M059J (cell line): ENCODE measurements at places on chromosomes 6 and 20. TPM values are rescaled to one million over a fixed set of nuclear protein-coding genes. Genes with fewer than 3 reads are reported as not detected.

SFTA2 gene
- total RNA-seq = not detected in 2 replicates

TSHZ2 gene
- 5.5 and 11.9 TPM in 2 replicates for total RNA-seq

RARS2 gene
- total RNA-seq = 23.8 and 28.5 TPM in 2 replicates

BMP6 gene
- not detected in 2 replicates for total RNA-seq

C6orf52 gene
- total RNA-seq = 0.32 and 0.44 TPM in 2 replicates

ZSCAN16 gene
- total RNA-seq = 1.9 and 7.8 TPM in 2 replicates

LCA5 gene
- total RNA-seq = 4.1 and 5.0 TPM in 2 replicates

RBM24 gene
- 24.1 and 27.9 TPM in 2 replicates for total RNA-seq

NFATC2 gene
- total RNA-seq = 0.25 TPM in 1 of 2 replicates, not detected in the other

ACSS2 gene
- total RNA-seq = 26.0 and 34.2 TPM in 2 replicates

TRIM15 gene
- total RNA-seq = not detected in 2 replicates

VSX1 gene
- total RNA-seq = 0.32 TPM in 1 of 2 replicates, not detected in the other

TCP11 gene
- total RNA-seq = not detected in 2 replicates

CFB gene
- total RNA-seq = 7.8 and 8.4 TPM in 2 replicates

SLC17A2 gene
- not detected in 2 replicates for total RNA-seq

EPHA7 gene
- total RNA-seq = not detected in 2 replicates
